Upper lobe of right lung (tissue), 1 donor: ENCODE measurements at places on chromosomes 16 and 17. TPM values are rescaled to one million over a fixed set of nuclear protein-coding genes. Genes with fewer than 3 reads are reported as not detected.

MYH13 gene
- total RNA-seq: not detected

KRT15 gene
- total RNA-seq: 24.3 TPM

TMC7 gene
- total RNA-seq: 5.0 TPM

SOST gene
- not detected for total RNA-seq

TMEM220 gene
- 10.5 TPM for total RNA-seq

TTLL6 gene
- 0.20 TPM for total RNA-seq

CRYM gene
- total RNA-seq: 4.8 TPM

DRC7 gene
- not detected for total RNA-seq

NPIPA3 gene
- total RNA-seq: 3.2 TPM

XAF1 gene
- 89.0 TPM for total RNA-seq

DNA sequence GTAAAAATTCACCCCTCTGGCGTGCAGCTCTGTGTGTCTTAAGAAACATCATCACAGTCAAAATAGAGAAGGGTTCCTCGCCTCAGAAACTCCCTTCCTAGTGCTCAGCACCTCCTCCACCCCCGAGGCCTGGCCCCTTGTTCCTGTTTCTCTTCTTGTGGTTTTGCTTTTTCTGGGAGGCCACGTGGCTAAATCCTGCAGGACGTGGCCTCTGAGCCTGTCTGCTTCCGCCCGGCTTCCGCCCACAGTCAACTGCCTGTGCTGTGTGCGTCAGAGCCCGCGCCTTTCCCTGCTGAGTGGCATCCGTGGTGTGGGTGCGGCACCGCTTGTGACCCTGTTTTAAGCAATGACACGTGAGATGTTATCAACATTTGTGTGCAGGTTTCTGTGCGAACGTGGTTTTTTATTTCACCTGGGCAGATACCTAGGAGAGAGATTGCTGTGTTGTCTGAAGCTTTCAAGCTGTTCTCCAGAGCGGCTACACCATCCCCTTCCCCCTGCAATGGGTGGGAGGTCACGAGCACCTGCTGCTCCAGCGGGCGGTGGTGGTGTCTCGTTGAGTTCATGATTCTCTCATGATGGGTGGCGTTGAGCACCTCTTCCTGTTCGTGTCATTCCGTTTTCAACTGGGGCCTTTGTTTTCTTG, 21.7 kb downstream of the ACSF3 start:
- DNase-seq: peak; percentile 91

DNA sequence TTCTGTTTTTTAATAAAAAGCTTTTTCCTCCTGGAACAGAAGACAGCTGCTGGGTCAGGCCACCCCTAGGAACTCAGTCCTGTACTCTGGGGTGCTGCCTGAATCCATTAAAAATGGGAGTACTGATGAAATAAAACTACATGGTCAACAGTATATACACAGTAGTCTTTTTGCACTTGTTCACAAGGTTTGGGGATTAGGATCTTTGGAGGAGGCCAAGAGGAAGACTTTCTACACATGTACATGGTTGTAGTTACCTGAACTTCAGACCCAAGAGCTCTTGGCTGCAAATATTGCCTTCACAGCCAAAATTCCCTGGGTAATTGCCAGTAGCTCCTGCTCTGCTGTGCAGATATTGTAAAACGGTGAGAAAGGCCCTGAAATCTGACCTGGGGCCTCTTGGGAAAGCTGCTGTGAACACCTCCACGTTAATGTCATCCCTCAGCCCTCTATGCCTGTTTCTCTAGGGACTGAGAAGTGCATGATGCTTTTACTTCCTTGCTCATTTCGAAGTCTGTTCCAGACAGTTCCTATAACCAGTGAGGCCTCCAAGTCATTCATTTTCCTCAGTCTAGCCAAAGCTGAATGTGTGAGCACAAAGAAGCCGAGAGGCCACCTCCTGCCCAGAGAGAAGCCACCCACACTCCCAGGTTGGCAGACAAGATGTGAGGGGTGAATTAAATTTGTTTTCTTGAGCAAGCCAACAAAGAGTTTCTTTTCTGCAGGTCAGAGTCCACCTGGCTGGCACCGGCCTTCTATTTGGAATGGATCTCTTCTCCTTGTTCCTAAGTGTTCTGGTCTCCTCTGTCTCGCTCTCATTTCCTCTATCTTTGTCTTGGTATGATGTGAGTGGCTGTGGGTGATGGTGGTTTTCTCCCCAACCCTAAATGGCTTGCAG, 15.9 kb downstream of the ANKRD40 start:
- peak; percentile 27 for DNase-seq

- DNase-seq: no peak
These were observed 6.8 kb downstream of the TMC5 start for GRCh38 chr16:19424478-19424877.

DNA sequence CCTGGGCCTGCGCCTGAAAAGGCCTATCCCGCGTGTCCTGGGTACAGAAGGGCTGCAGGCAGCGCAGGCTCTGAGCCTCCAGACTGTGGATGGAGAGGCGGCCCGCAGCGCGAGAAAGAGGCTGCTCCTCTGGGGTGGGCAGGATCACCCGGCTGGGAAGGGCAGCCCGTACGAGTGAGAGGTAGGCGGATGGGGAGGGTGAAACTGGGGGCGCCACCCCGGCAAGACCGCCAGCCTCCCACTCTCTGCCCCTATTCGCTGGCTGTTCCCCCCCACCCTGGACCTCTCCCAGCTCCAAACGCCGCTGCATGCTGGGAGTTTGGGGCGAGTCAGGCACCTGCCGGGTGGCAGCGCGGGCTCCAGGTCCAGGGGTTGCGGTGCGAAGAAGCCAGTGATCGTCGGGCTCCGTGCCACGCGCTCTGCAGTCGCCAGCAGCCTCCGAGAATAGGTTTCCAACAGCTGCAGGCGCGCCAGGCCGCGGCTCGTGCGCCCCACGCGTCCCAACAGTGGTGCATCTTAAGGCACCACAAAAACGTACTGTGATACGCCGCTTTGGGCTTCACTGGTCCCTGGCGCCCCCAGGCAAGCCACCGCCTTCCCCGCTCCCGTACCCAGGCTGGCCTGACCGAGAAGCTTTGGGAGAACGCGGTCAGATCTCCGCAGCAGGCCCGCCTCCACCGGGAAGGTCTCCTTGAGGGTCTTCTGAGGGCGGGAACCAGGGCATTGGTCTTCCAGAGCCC, 1.1 kb downstream of the NOXO1 start:
- no peak for DNase-seq

GRCh38 chr17:62619417-62620155, 7.9 kb upstream of the MRC2 start:
- no peak for DNase-seq

- DNase-seq: no peak
These were observed 1.4 kb downstream of the MMD start for GRCh38 chr17:55420067-55420775.

- no peak for DNase-seq
These were observed 807.1 kb downstream of the KCNJ2 start for GRCh38 chr17:70976447-70976846.

DNA sequence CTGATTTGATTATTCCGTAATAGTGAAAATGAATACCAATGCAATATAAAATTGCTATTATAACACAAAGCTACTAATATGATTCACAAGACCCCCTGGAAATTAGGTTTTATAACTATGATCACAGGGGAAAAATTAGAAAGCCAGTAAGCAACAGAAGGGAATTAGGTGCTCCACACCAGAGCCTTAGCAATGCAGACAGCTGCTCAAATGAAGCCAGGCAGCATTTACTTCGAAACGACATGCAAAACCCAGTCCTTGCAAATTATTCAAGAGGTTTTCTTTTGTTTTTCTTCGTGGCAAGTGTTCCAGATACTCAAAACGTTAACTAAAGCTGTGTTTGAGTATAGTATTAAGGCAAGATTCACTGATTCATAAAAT, 47.9 kb downstream of the TOX3 start:
- DNase-seq: no peak

GRCh38 chr16:10642964-10643363, 51.8 kb downstream of the TEKT5 start:
- DNase-seq: no peak

DNA sequence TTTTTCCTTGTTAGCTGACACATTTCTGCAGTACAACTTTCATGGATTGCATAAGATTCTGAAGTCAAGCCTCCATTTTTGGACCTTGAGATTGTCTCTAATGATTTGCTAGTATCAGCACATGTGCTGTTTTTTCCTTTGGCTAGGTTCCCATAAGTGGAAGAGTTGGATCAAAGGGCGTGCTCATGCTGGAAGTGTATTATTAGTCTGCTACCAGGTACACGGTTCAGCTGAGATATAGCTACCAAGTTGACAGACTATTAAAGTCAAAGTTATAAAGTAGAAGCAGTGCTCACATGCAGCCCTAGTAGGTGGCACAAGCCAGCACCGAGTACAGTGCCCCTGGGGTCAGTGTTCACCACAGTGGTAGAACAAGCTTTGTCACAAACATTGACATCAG, 3.2 kb downstream of the FAHD1 start:
- DNase-seq: no peak

DNA sequence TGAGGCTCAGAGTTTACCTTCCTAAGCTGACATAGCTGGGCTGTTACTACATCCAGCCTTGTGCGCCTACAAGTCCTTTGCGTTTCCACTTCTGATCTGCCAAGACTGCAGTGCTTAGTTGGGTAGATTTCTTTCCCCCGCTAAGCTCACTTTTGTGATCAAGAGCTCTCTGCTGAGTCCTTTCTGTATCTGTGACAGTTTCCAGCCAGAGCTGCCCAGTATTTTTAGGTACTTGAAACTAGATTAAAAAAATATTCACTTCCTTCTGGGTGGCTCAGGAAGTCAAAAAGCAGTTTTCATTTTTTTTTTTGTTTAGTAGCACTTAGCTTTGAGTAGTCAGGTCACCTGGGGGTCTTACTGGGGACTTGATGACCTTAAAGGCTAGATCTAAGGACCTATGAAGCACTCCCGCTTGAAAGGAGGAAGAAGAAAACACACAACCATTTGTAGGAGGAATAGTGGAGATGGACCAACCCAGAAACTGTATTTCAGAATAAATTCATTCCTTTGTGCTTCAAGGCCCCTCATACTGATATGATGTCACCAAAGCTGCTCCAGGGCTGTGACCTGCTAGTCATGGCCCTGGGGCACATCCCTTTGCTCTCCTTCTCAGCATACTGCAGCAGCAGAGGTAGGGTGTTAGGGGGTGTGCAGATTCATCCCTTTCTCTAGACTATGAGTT, 75.6 kb upstream of the HNF1B start:
- DNase-seq: no peak

GRCh38 chr16:11126399-11127054, 129.5 kb downstream of the SOCS1 start:
- no peak for DNase-seq

- peak; percentile 79 for DNase-seq
These were observed at the start of gene SCIMP for GRCh38 chr17:5234645-5235576. SCIMP (minus strand) TSS chr17:5234860; CDS start chr17:5234755, 105 bp downstream.

DNA sequence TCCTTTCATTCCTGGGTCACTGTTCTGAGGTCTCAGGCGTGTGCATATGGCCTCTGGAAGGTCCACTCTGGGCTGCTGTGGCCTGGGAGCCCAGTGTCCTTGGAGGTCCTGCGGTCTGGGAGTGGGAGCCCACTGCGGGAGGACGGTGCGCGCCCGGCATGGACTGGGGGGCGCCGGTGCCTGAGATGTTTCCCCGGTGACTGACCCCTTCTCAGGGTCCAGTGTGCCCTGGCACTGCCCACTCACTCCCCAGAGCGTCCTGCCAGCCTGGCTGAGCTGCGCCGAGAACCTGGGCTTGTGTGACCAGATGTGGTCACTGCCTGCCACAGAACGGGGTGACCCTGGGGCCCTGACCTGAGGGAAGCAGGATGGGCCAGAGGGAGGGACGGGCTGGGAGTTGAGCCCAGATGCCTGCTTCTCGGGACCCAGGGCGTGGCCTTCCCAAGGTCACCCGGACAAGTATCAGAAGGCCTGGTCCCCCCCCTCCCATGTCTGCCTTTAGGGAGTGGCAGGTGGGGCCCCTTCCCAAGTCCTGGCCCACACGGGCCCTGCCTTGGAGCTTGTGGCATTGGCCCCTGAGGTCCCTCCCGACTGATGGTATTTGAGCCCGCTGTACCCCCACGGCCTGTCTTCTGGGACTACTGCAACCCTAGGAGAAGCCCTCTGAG, 1.1 kb upstream of the RHBDL1 start:
- no peak for DNase-seq

DNA sequence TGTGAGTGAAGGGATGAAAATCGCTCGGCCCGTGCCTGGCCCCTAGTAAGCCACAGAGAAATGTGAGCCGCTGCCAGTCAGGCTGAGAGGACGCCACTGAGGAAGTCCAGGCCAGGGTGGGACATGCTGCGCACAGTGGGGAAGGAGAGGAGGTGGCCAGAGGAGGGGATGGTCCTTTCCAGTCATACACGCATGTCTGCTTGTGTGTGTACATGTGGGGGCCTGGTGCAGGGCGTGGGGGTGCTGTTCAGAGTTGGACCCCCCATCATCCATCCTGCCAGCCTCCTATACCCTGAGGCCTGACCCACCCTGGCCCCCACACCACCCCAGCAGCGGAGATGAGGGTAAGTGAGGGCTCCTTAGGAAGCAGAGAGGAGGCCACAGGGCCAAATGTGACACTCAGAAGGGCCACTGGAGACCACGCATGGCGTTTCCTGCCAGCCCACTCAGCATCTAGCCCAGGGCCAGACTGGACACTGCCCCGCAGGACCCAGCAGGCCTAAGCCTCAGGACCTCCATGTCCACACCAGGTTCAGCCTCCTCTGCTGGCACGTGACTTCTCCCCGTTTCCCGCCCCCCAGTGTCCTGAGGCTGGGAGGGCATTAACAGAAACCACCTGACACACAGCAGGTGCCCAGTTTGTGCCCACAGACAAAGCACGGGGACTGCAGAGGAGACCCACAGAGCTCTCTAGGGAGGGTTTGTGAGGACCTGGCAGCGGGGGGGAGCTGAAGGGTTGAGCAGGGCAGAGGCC, 7.0 kb downstream of the DOC2A start:
- no peak for DNase-seq

GRCh38 chr16:87076950-87077749, 240.0 kb downstream of the C16orf95 start:
- DNase-seq: peak; percentile 80

GRCh38 chr17:2181206-2181896, 122.2 kb downstream of the SMG6 start:
- DNase-seq: no peak

DNA sequence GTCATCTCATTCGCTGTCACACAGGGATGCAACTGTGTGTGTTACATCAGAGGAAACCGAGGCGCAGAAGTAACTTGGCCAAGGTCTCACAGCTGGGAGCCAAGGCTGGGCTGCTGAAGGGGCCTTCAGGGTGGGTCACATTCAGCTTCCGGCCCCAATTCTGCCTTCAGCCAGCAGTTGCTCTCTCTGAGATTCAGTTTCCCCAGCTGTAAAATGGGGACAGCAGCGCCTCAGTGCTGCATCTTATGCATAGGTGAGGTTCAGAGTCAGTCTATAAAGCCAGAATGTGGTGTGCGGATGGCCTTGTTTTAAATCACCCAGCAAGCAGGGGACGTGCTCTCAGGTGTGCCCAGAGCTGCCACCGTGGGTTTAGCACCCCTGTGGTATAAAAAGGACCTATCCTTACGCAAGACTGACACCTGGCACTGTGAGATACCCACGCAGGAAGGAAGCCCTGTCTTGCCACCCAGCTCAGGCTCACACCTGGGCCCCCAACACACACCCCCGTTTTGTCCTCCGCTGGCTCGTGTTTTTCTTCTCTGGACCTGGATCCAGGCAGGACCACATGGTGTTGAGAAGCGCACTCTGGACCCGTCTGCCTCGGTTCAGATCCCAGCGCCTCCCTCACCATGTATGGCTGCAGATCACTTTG, 94.6 kb upstream of the GSE1 start:
- DNase-seq: no peak

GRCh38 chr16:57314161-57314785, 29.8 kb upstream of the PLLP start:
- DNase-seq: no peak

- no peak for DNase-seq
These were observed 18.1 kb downstream of the KCNJ12 start for GRCh38 chr17:21394265-21394664.

- DNase-seq: no peak
These were observed 16.6 kb downstream of the KIAA0753 start for GRCh38 chr17:6623941-6624340.
